Left cardiac atrium (tissue), 4 donors: ENCODE measurements at places on chromosomes 7 and 10.

DNA sequence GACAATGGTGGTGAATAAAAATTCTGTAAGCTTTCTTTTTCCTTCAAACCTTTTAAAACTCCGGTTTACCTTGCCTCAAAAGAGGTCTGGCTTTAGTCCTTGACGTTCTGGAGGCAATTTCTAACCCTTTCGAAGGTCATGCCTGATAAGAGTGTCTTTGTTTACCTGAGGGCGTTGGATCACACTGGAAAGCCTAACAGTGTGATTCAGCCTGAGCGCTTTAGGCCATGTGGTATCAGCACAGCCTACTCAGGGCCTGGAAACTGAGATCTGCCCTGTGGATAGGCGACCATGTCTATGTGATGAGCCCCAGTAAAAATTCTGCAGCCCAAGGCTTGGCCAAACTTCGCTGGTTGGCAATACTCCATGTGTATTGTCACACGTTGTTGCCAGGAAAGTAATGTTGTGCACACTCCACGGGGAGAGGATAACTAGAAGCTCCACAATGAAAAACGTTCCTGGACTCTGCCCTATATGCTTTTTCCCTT is 10.7 kb downstream of the CCDC6 start:
- DNase-seq, result no peak

DNA sequence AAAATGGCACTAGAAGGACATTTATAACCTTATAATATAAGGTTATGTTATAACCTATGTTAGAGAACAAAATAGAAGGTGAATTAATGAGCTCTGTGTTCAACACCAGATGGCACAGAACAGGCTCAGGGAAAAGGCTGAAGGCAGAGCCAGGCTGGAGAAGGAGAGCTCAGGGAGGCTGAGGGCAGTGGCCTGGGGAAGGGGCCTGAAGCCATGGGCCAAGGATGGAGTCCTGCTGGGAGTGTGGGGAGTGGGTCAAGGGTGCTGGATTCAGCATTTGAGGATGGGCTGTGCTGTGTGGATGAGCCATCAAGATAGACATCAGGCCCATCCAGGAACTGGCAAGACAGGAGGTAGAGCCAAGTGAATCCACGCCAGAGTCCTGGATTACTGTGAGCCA is 218.8 kb downstream of the ZNF248 start:
- no peak for DNase-seq

DNA sequence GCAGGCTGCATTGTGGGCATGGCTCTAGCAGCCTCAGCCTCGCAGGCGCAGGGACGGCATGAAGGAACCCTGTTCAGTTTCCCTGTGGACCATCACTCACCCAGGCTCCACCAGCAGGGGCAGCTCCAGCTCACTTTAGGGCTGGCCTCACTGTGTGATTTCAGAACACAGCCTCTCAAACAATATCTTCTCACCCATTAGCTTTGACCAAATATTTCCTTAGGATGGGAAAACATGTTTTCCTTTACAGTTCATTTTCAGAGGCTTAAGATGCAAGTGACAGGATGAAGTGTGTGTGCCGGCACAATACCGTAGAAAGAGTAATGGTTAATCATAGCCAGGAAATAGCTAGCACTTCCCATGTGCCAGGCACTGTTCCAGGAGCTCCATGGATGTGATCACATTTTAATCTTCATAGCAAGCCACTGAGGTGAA is 58.2 kb downstream of the LANCL2 start:
- DNase-seq, result no peak

DNA sequence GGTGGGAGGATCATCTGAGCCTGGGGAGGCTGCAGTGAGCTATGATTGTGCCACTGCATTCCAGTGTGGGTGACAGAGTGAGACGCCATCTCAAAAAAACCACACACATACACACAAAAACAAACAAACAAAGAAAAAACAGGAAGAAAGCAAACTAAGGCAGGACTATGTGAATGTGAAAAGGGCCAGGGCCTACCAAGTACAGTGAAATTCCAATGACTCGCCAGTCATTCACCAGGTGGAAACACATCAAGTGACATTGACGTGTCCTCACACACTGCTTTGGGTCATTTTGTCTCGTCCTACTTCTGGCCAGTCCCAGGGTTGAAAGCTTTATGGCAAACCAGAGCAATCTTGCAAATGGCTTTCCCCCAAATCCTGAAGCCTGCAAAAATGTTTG is 79.9 kb downstream of the HIP1 start:
- DNase-seq, result no peak

DNA sequence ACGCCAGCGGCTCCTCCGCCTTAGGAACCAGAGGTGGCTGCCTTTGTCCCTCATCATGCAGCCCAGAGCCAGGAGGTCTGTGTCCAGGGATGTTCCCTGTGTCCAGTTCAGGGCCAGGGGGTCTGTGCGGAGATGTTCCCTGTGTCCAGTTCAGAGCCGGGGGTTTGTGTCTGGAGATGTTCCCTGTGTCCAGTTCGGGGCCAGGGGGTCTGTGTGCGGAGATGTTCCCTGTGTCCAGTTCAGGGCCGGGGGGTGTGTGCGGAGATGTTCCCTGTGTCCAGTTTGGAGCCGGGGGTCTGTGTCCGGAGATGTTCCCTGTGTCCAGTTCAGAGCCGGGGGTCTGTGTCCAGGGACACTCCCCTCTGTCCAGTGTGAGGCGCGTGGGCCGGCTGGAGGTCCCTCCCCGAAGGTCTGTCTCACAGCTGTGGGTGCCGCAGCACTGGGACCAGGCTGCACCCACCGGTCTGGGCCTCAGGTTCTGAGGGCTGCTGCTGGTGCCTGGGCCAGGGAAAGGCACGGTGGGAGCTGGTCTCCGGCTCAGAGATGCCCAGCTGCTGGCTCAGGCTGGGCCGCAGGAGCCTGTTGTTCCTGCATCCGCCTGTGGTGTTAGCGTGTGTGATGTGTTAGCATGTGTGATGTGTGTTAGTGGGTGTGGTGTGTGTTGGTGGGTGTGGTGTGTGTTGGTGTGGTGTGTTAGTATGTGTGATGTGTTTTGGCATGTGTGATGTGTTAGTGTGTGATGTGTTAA is 67.9 kb upstream of the CFAP46 start:
- DNase-seq, result no peak

DNA sequence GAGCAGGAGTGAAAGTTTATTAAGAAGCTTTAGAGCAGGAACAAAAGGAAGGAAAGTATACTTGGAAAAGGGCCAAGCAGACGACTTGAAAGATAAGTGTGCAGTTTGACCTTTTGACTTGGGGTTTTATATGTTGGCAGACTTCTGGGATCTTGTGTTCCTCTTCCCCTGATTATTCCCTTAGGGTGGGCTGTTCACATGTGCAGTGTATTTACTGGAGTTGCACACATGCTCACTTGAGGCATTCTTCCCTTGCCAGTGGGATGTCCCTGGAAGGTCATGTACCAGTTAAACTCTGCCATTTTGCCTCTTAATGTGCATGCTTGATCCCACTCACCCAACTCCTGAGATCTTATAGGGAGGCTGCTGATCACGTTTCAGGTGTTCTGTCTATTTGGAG is 23.4 kb upstream of the ARHGAP12 start:
- no peak for DNase-seq

- peak; percentile 39 for DNase-seq
Observed at GRCh38 chr10:14247377-14248116, 83.2 kb downstream of the FRMD4A start.

- DNase-seq, result no peak
Observed at GRCh38 chr10:42926843-42927242, 144.2 kb downstream of the BMS1 start.
